Cerebellar cortex (tissue), 1 donor: ENCODE measurements at places on chromosomes 12 and 14.

DNA sequence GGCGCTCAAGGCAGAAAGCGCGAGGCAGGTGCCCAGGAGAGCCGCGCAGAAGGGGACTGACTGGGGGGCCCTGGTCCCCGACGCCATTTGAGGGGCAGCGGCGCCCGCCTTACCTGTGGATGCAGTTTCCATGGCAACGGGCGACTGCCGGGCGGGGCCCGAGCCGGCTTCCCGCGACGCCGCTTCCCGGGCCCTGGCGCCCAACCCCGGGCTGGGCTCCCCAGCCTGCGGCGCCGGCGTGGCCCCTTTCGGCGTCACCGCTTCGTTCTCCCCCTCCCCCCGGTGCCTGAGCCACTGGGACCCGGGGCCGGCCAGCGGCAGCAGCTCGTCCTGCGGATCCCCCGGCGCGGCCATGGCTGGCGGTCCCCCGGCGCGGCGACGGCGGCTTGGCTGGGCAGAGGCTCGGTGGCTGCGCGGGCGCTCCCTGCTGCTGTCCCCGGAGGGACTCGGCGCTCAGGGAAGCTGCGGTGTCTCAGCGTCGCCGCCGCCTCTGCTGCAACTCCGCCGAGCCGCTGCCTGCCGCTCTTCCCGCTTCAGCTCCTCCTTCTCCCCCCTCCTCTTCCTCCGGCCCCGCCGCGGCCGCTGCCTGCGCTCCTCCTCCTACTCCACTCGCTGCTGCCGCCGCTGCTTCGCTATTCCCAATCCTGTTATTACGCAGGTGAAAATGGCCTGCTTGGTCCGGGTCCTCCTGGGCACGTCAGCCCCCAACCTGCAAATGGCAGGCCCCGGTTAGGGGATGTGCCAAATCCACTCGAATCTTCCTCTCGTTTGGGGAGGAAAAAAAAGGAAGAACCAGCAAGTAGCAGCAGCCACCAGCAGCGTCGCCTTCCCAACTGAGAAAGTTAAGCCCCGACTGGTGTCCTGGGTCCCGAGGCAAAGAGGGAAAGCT, at the start of gene RTN1:
TSS of gene RTN1 (minus strand) at position 500 of the 889 bp plus-strand sequence. CDS start at position 354, 146 bp downstream.
- DNase-seq = peak; percentile 83

- DNase-seq = peak; percentile 62
Measured at GRCh38 chr14:73714656-73715081, 485 bp upstream of the PNMA1 start.

- DNase-seq = peak; percentile 27
Measured at GRCh38 chr14:80784820-80785219, 156.7 kb downstream of the CEP128 start.

DNA sequence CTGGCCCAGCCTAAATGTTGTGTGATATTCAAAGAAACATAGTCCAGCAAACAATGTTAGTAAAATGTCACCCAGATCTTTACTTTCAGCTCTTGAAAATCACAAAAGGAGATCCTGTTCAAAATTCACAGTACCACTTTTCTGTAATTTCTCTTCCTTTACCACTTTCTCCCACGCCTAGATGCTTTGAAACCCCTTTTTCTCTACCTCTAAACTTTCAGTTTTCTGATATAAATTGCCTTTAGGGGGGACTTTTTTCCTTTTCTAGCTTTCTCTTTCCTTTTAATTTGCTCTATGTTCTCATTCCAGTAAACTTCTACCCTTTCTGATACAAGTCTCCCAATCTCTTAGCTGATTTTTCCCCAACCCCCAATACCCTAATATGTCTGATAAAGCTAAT, 101.8 kb downstream of the LMO3 start:
- no peak for DNase-seq

DNA sequence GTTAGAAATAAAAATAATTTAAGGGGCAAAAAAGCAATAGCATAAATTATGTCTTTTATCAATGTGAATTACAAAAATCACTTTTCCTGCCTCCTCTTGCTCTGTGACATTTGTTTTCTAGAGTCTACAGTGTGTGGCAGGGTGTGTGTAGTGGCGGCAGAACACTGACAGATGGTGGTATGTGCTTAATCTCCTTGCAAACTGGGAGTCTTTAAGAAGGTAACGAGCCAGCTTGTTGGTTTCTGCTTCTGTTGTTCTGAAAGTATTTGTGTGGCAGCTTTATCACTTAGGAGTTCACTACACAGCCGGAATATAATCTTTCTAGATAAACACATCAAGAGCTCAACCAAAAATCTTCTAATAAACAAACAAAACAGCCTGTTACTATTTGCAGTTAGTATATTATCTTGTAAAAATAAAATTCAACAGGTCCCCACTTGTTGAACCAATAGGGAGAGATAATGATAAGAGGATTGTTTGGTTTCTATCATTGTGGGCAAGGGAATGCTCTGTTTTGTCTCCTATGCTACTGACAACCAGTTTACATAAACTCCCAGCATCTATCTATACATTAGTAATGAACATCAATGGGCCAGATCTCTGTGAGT, 13.0 kb downstream of the CDKL1 start:
- DNase-seq = peak; percentile 51

DNA sequence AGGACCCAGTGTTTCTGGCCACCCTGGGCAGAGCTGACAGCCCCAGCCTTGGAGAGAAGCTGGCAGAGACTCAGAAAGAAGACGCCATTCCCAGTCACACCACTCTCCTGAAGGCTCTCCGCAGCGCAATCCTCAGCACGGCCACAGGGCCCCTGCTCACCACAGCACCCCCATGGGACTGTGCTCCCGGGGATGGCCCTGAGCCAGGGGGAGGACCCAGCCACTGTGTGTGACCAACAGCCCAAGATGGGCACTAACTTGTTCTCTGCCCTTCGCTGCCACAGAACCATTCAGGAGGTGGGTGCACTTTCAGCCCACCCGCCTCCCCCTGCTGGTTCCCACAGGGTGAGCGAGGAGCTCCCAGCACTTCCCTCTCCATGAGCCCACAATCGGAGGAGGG, 57.1 kb downstream of the CCNK start:
- no peak for DNase-seq

DNA sequence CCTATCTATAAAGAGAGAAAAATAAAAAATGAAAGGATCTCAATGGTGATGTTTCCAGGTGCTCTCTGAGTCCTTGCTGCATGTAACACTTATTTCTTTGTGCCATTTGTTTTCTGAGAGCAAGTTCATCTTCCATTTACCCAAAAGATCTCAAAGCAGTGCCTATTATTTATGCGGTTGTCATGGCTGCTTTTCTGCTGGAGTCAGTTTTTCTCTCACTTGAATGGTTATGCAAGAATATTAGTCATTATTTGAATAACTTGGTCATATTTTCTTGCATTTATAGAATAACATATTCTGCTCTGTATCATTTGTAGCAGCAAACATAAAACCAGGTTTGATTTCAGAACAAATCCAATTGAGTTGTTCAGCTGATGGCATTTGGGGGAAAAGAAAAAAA, 141.8 kb upstream of the G2E3 start:
- DNase-seq = no peak

GRCh38 chr14:39015964-39016577, 87.0 kb downstream of the SEC23A start:
- no peak for DNase-seq

DNA sequence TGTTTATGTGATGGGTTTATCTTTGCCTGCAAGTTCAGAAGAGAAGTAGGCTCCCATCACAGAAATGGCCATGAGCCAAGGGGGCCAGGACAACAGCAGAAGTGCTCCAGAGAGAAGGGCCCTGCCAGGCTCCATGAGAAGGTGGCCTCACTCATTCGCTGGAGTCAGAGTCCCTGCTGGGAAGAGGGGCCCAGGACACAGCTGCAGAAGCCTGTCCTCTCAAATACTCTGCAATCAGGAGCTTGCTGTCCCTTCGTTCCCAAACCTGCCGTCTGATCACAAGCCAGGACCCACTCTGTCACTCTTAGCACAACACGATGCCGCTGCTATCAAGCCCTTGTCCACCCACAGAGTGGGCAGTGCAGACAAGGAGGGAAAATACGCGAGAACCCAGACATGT, 306.2 kb upstream of the FKBP4 start:
- no peak for DNase-seq

GRCh38 chr14:90513161-90514014, 116.6 kb downstream of the CALM1 start:
- peak; percentile 30 for DNase-seq

DNA sequence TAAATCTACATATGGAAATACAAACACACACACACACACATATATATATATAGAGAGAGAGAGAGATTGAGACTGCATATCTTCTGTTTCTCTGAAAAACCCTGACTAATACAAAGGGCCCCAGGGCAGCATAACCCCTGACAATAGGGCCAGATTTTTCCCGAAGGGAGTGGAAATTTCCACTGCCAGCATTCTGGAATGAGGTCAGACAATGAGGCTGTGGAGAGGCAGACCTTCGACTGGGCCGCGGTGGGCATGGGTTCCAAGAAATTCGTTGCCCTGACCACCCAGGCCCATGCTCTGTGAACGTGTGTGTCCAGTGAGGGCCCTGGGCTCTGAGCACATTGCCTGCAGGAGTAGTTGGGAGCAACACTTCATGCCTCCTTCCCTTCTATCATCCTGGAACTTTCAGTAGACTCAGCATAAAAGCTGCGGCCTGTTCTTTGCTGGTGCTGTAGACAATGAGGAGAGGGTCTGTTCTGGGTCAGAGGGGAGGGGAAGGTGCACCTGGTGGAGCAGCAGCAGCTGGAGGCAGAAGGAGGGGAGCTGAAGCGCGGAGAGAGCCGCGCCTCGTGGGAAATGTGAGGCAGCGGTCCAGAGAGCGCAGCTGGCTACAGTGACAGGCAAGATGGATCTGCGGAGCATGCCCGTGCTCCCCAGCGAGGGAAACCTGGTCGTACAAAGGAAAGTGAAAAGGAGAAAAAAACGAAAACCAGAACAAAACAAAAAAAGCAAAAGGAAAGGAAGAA, 25.6 kb upstream of the CCDC60 start:
- no peak for DNase-seq
